ENCODE measurements at places on chromosomes 7 and 10.

GRCh38 chr10:124143721-124144120 is 50.3 kb upstream of the CHST15 start:
- no peak for DNase-seq

- no peak for DNase-seq
Observed at GRCh38 chr7:6440381-6440780, 7.4 kb downstream of the DAGLB start.

GRCh38 chr10:122665946-122666345 is 33.7 kb downstream of the C10orf120 start:
- no peak for DNase-seq

- DNase-seq = no peak
Observed at GRCh38 chr7:157782041-157782440, 445.2 kb downstream of the DNAJB6 start.

GRCh38 chr7:25832456-25832855 is 319.5 kb upstream of the NFE2L3 start:
- no peak for DNase-seq

GRCh38 chr7:108016841-108017775 is 14.1 kb upstream of the LAMB1 start:
- DNase-seq = no peak

GRCh38 chr10:79014796-79015195 is 54.0 kb upstream of the ZMIZ1 start:
- DNase-seq = no peak

GRCh38 chr10:66085906-66086305 is 839.9 kb upstream of the LRRTM3 start:
- DNase-seq = no peak

DNA sequence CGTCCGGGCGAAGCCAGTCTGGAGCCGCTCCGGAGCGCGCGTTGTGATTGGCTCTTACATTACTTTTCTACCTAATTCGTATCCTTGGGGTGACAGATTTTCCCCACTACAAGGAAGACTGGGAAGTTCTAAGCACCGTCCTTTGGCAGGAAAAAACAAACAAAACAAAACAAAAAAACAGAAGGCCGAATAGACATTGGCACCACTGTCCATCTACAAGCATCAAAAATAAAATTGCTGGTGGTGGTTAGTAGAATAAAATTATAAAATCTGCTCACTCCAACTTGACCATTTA is 651 bp upstream of the SKAP2 start:
- DNase-seq = no peak

DNA sequence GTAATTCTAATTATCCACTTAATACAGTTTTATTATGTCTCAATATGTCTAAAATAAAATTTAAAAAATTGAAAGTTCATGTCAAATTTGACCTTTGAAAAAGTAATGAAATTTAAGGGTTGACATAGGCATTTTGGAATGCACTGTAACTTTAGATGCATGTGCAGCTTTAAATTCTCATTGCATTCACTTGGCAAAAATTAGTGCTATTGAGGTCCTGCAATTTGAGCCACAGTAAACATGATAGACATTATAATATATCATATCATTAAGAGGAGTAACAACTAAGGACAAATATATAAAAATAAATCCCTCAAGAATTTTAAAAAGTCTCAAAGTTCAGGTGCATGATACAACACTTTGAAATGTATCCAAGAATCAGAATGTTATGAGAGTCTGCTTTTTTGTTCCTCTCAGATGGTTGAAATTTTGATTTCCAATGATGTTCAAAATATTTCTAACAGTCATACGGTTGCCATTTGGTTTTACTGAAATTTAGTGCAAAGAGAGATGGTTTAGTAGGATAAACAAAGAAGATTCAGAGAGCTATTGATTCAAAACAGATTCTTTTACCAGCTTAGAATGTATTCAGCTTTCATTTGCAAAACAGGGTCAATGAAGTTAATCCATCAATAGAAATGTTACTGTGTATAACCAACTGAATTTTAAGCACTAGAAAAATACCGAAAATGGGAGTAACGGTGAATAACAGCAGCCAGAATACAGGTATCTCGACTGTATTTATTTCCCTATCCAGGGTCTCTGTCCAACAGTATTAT is 71.8 kb downstream of the SEMA3A start:
- no peak for DNase-seq

- DNase-seq = peak; percentile 25
Observed at GRCh38 chr10:11017570-11018431, at the start of gene CELF2. Gene CELF2 (plus strand): TSS chr10:11017872. CDS start chr10:11018090, 218 bp downstream.

DNA sequence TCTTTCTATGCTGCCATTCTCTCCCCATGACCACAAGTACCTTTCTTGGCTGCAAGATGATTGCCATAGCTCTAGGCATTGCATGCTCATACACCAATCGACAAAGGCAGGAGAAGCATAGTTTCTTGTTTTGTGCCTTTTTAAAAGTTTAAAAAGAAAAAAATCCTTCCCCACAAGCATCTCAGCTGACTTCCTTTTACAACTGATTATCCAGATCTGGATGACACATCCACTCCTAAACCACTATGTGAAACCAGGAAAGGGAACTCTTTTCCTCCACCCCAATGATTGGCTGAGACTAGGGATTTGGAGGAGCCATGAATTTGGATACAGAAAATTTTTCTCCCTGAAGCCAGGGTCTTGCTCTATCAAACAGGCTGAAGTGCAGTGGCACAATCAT is 14.5 kb upstream of the LRRC4 start:
- no peak for DNase-seq

DNA sequence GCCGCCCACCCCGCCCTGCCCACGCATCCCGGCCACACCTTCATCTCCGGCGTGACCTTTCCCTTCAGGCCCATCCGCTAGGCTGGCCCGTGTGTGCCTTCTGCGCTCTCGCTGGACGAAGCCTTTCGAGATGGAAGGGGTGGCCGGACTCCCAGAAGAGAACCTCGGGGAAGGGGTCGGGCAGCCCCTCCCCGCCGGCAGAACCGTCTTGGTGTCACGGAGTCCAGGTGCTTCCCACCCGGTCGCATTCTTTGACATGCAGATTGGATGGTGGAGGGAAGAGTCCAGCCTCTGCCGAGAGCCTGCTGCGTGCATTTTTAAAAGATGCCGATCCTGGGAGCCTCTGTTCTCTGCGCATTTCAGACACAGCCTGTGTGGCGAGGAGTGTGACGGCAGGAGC is 7.3 kb upstream of the ZNF853 start:
- DNase-seq = no peak

GRCh38 chr10:92727550-92727949 is 37.8 kb downstream of the HHEX start:
- no peak for DNase-seq

DNA sequence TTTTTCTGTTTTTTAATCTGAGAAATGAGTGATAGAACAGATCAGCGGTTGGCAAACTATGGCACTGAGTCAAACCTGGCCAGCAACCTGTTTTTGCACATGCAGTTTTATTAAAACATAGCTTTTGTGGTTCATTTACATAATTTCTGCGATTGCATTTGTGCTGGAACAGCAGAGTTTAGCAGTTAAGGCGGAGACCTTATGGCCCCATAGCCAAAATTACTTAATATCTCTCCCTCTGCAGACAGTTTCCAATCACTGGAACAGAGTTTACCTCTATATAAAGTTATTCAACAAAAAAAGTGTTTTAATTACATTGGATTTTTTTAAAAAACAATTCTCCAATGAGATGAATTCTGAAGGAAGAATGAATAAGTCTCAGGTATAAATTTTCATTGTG is 212.1 kb downstream of the DGKB start:
- DNase-seq = no peak

GRCh38 chr10:122561792-122562191 is 1.2 kb downstream of the DMBT1 start:
- no peak for DNase-seq

DNA sequence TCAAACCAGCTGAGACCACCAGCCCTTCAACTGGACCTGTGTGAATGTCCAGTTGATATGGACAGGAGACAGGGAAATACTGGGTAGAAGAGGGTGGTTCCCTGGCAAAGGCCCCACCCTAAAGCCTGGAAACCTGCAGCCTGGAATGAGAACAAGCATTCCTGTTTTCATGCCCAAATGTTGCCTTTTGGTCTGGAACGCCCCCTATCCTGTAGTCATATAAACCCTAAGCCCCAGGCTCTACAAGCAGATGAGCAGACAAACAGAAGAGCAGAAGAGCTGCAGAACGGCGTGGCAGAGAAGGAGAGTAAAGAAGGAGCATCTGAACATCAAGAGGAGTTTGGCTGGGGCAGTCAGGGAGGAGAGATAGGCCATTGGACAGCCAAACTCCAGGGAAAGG is 38.4 kb downstream of the SYPL1 start:
- DNase-seq = no peak

DNA sequence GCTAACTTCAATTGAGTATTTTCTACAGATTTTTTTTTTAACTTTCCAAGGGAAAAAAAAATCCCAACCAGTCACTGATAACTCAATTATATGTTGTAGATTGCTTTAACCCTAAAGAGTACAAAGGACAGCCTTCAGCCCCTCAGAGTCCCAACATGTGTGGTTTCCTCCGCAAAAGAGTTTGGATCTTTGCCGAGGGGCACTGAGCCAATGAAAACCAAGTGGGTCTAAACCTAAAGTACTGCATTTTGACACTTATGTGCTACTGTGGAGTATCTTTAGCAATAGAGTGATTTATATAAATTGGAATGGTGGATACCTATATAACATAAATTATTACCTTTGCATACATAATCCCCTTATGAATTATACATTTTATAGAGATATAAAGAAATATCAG is 91.5 kb downstream of the SEMA3D start:
- no peak for DNase-seq

- no peak for DNase-seq
Observed at GRCh38 chr7:44378744-44379143, 53.4 kb upstream of the CAMK2B start.

DNA sequence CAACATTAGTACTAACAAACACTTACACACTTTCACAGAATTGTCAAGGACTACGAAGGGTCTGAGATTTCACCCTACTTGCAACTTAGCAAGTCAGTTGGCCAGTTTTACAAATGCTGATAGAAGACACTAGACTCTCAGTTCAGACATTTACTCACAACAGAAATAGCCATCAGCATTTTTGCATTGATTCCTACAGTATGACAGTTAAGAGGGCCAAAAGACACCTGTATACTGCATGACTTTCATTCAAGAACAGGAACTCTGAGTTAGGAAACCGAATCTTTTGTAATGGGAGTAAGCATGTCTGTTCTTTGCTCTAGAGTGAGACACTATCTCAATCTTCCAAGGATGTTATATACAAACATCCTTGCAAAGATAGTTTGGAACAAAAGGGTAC is 40.9 kb downstream of the FAM204A start:
- no peak for DNase-seq

DNA sequence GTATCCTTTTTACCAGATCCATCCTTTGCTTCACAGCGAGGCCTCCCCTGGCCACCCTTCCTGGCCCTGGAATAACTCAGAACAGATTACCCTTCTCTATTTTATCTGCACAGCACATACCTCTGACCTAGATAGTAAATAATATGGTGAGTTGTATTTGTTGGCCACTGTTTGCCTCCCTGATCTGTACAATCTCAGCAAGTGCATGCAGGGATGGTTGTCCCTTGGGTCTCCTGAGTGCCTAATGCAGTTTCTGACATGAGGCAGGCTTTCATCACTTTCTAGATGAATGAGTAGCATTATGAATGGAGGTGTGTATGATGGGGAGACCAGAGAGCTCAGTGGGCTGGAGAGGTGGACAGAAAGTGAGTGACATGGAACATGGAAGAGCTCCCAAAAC is 525.1 kb upstream of the IGFBP3 start:
- no peak for DNase-seq

GRCh38 chr7:126856691-126857291 is 395.9 kb downstream of the GRM8 start:
- DNase-seq = no peak

DNA sequence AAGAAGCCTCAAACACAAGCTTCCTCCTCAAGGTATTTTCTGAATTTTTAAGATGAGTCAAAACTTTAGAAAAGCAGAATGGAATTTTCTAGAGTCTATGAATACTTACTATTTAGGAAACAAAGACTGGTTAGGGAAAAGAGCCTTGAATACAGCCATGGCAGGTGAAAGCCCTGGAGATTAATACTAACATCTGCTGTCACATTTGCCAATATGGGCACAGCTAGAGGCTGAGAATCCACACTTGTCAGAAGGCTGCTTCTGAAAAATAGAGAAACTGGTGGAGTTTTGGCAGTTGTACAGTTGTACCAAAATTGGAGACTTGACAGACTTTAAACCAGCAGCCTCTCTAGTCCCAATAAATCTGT is 24.3 kb upstream of the CNNM1 start:
- DNase-seq = no peak

- DNase-seq = no peak
Observed at GRCh38 chr7:87518735-87519134, 43.3 kb upstream of the ABCB4 start.

- no peak for DNase-seq
Observed at GRCh38 chr10:62691336-62691735, 113.2 kb upstream of the ADO start.

GRCh38 chr10:122096705-122097104 is 107.7 kb downstream of the TACC2 start:
- no peak for DNase-seq

DNA sequence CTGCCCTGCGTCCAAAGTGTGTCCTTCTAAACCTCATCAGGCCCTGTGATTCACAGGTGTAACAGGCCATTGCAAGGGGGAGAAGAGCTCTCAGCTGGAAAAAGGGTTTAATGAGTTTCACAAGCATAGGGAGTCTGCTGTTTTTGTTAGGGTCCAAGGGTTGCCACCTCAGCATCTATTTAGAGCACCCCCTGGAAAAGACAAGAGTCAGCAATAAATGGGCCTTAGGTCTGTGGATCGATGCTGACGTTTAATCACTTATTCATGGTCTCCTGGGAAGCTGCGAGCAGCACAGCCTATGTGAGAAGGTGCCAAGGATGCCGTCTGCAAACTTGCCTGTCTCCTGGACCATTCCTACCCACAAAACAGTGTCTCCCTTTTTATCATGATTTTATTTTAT is 78.4 kb upstream of the BAIAP2L1 start:
- no peak for DNase-seq

- DNase-seq = no peak
Observed at GRCh38 chr10:87925570-87925969, 62.1 kb downstream of the PTEN start.

DNA sequence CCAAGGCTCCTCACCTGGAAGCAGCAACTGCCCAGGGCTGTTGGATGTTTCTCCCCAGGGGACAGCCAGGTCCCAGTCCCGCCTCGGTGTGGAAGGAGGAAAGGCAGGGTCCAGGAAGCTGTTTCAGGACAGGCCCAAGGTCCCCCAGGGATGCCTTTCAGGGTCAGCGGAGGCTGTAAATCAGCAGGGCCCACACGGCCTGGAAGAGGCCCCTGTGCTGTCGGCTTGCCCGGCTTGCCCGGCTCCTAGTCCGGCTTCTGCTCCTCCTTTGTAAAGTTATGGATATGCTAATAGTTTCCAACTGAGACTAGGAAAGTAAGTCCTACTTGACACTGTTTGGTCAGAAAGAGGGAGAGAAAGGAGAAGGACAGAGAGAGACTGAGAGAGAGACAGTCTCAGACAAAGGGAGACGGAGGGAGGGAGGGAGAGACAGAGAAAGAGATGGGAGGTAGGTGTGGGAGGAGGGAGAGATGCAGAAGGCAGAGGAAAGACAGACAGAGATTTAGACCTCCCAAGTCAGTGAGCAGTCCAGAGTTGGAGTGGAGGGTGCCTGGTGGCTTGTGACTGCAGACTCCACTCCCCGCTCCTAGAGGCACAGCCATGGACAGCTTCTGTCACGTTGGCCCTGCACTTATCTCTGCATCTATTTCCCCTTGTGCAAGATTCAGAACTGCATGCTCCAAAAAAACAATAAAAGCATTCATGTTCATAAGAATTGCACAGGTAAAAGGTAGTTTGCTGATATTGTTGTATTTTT is 10.5 kb downstream of the IKZF1 start:
- no peak for DNase-seq

GRCh38 chr10:78339251-78339650 is 305.6 kb downstream of the RPS24 start:
- no peak for DNase-seq
